ENCODE measurements at places on chromosomes 3 and 15.

- DNase-seq, result no peak
Measured at GRCh38 chr3:72152551-72153476, 367.9 kb upstream of the PROK2 start.

DNA sequence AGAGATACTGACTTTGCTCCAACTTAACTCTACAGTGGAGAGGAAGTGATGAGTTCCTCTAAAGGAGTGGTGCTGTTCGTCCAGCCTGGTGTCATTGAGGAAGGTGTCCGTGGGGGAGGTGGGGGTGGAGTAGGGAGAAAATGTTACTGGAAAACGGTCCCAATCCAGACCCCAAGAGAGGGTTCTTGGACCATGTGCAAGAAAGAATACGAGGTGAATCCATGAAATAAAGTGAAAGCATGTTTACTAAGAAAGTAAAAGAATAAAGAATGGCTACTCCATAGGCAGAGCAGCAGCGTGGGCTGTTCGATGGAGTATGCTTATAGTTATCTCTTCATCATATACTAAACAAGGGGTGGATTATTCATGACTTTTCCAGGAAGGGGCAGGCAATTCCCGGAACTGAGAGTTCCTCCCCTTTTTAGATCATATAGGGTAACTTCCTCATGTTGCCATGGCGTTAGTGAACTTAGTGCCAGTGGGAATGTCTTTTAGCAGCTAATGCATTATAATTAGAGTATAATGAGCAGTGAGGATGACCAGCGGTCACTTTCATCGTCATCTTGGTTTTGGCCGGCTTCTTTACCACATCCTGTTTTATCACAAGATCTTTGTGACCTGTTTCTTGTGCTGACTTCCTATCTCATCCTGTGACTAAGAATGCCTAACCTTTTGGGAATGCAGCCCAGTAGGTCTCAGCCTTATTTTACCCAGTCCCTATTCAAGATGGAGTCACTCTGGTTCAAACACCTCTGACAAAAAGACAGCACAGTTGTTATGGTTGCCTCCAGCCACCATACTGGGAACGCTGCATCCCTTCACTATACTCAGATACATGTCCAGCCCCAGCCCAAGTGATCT, 38.6 kb downstream of the CLEC3B start:
- no peak for DNase-seq

GRCh38 chr15:63694184-63694583, 97.0 kb downstream of the FBXL22 start:
- no peak for DNase-seq

GRCh38 chr3:26460985-26461384, 161.6 kb upstream of the LRRC3B start:
- DNase-seq, result no peak

DNA sequence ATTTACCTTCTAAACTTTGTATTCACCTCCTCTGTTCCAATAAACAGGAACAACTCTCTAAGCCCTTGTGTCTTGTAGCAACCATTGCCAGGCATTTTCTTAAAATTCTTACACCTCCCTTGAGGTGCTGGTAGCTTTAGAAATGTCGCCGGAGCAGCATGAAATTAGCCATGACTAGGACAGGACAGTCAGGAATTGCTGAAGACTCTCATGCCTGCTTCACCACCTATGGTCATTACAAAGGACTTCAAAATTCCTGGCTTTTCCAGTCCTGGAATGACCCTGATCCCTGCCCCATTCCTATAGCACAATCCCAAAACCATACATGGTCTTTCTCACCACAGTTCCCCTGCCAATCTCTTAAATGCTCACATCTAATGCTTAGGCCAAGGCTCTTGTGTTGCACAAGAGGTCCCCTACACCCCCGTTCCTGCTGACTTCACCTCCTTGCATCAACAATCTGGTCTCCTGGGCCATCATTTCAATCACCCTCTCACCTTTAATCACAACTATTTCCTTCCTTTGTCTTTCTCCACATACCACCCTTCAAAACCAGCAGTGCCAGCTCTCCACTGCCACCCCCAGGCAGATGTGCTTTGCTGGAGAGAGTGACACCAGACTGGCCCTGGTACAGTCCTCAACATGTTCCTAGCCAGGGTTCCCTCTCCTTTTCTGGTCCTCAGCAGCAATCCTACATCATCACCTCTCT, 113.2 kb upstream of the TJP1 start:
- DNase-seq, result no peak

- DNase-seq, result no peak
Measured at GRCh38 chr15:51303462-51303980, 34.9 kb downstream of the CYP19A1 start.

- no peak for DNase-seq
Measured at GRCh38 chr3:23325466-23326065, 122.4 kb downstream of the UBE2E2 start.

GRCh38 chr3:32592011-32592410, 21.4 kb upstream of the DYNC1LI1 start:
- no peak for DNase-seq

GRCh38 chr15:84818261-84819131, 1.3 kb downstream of the ALPK3 start:
- DNase-seq, result no peak

DNA sequence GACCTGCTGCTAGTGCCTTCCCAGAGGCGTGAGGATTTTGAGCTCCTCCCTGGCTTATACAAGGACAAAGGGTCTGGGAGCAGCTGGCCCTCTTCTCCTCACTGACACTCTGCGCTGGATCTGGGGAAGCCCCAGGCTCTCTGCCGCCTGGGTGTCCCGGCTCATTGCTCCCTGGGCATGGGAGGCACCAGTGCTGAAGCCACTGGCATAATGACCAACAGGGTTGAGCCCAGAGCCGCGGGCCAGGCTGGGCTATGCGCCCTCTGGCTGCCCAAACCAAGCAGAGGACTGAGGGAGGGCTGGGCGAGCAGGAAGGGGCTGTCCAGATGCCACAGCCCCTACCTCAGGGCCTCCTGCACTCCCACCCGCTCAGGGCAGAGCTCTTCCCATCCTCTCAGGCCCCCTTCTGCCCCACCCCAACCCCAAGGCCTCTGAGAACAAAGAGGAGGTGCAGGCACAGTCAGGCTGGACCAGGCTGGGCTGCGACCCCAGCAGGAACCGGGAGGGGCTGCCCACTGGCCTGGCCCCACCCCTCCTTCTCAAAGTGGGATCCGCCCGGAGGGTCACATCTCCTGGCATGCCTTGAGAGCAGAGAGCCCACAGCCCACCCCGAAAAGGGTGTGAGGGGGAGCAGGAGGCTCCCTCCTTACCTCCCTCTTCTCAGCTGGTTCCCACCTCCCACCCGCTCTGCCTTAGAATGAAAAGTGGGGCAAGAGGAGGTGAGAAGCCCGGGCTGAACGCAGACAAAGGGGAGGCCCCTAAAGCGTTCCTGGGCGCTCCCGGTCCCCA, 1.6 kb downstream of the LINGO1 start:
- no peak for DNase-seq

DNA sequence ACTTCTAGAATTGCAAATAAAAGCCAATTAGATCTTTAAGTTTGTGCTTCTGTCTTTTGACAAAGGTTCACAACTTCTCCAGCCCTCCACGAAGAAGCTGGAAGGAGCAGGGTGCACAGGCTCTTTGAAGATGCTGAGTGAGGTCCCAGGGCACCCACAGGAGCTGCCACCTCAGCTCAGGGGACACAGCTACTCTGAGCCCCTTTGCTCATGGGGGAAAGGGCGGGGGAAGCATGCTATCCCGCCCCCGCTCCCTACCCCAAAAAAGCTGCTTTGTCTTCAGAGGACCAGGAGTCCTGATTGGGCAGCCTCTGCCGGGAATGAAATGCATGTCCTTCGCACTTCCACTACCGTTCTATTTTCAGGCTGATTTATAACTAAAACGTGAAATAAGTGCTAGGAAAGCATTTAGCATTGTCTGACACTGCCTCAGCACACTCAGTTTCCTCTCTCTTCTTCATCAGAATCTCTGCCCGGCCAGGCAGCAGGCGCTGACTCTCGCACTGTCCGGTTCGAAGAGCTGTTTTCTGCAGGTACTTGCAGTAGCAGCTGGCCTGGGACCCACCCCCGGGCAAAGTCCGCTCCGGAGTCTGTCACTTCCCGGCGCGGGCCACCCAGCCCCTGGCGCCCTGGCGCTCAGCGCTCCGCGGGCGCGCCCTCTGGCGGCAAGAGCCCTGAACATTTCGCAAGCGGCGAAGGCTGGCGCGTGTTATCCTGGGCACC, 45.5 kb upstream of the KLHL25 start:
- DNase-seq, result peak; percentile 75

DNA sequence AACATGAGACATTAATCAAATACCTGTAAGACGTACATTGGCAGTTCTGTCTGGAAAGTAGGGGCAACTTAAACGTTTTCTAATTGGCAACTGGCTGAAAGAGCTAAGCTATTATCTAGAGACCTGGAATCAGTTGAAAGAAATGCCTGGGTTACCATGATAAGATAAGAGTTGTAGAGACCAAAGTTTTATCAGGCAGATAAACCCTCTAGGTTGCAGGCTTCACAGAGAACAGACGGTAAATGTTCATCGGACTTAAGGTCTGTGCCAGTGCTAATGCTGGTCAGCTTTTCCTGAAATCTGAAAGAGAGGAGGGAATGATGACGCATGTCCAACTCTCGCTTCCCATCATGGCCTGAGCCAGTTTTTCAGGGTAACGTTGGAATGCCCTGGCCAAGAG, 196.2 kb downstream of the ROBO2 start:
- DNase-seq, result no peak

DNA sequence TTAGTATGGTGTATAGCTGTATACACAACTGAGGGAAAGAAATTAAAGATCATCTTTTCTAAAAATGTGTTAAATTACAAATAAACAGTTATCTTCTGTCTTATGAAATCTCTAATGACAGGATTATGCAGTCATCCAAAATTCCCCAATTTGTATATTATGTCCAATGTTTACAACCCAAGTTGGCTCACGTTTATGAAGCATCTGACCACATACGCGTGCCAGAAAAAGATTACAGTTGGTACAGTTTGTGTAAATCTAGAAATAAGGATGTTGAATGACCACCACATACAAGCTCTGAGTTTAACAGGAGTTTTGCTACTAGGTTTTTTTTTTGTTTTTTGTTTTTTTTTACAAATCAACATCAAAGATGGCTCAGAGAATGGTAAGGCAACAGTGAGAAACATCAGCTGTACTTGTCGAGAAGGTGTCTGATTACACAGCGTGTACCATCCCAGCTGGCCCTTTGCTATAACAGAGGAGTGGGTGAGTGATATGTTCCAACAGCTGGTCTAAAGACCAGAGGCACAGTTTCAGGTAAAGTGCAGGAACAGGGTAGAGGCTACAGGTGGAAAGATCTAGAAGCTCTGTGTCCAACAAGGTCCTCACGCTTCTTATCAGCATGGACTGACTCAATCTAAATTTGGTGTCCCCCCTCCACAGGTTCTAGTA, 47.1 kb downstream of the USF3 start:
- no peak for DNase-seq

DNA sequence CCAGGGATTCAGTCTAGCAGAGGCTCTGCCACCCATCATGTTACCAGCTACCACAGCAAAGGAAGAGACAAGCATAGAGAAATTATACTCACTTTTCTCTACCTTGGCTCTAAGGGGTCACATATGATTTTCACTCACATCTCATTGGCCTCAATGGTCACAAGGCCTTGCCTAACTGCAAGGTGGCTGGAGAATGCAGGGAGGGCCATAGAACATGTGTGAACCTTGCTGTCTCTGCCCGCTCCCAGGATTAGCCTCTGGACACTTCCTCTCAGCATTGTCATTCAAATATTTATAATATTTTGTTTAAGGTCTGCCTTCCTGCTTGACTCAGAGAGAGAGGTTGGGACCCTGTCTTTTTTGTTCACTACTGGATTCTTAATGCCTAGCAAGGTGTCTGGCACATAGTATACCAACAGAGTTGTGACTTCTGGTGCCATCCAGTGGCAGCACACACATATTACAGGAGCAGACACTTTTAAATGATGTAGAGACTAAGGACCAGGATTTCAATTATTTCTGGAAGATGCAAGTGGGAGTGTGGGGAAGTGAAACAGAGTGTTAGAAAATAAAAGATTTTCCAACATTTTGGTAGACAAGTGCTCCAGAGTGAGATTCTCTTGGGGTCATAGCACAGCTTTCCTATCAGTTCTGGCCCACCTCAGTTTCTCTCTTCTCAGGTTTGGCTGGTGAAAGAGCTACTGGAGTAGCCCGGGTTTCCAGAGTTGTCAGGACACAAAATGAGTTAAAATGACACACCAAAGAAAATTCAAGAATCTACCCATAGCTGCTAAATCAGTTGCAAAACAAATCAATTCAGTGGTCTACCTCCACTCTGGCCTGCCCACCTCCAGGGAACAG, 119.0 kb upstream of the RASGRP1 start:
- DNase-seq, result peak; percentile 79

DNA sequence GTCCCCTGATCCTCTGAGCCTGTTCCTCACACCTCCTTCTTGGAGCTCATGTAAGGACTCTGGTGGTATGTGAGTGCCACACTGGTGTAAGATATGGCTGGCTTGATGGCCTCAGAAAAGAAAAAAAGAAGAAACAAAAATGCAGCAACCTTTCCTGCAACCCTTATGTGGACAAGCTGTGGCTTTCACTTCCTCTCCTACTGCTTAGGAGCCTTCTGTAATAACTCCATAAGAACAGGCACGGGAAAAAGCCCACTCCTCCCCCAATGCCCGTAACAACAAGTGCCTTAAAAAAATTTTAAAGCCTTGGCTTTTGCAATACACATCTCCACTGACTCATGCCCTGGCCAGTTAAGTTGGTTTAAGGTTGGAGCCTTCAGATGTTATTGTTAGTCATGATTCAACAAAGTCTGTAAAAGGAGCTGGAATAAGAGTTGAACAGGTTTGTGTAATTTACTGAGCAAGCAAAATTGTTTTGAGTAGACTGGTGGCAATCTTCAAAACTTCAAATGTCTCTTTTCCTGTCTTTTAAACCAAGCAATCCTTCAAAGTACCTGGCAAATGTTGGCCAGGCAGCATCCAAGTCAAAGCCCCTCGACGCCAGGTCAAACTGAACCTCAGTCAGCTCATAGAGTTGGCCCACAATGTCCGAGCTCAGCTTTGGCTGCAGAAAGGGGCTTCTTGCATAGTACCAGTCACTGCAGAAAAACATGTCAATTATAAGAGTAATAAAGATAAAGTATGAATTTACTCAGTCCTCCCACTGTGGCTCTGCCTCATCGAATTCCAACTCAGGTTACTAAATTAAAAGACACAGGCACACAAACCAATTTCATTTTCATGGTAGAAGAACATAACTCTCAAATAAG, 22.9 kb downstream of the FYCO1 start:
- no peak for DNase-seq

DNA sequence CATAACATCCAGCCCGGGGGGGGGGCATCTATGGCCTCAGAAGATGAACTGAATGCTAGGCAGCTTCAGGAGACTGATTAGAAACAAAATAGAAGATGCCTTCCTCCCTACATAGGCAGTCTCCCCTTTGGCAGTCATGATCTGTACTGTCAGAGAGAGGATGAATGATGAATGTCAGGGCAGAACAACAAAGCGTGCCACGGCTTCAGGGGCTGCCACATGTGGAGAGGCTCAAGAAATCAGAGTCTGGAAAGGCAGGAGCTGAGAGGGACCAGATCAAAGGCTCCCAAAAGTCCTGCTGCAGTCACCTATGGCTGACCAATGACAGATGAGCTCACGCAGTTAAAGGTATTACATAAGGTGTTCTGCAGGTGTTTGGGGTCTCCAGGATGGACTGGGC, 180.4 kb downstream of the UACA start:
- no peak for DNase-seq

Data from CD4-positive, alpha-beta T cell treated with Interleukin-6 at 100 ng/mL for 8 hours (primary cell).